ENCODE measurements at places on chromosomes 13 and 19.

DNA sequence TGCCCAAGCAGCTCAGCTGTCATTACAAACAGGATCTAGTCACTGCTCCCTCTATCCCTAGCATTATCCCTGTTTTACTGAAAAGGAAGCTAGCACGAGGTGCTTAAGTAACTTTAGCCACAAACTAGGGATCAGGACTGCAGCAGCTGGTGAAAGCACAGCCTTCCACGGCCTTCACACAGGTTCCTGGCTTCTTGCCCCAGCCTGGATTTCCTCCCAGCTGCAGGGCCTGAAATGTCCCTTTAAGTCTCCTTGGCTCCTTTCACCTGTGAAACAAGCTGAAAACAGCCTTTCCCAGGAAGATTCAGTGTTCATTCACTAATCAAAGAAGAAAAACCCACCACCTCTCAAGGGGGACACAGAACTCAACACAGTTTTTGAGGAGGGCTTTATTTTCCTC, 754.5 kb downstream of the DIAPH3 start:
- no peak for DNase-seq

DNA sequence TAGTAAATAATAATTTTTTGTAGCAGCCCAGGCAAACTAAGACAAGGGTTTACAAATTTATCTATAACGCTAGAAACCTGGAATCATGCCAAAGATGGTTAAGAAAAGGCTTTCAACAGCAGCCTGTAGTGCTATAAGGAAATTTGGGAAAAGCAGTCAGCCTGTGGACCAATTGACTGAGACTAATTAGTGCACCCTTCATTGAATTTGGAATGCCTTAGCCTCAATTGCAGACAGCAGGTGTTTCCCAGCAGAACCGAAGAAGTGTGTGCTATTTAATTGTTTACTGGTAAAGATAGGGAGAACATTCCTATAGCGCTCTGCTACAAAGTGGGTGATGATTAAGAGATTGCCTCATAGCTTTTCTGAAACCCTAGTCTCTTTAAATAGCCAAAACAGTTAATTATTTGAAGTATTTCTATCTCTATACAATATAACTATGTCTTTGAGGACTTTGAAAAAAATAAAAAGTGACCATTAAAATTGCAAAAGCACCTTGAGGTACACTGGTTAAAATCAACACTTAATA, 1884.3 kb upstream of the PCDH20 start:
- DNase-seq, result no peak

- DNase-seq, result no peak
Measured at GRCh38 chr19:16285769-16286498, 38.7 kb upstream of the KLF2 start.

DNA sequence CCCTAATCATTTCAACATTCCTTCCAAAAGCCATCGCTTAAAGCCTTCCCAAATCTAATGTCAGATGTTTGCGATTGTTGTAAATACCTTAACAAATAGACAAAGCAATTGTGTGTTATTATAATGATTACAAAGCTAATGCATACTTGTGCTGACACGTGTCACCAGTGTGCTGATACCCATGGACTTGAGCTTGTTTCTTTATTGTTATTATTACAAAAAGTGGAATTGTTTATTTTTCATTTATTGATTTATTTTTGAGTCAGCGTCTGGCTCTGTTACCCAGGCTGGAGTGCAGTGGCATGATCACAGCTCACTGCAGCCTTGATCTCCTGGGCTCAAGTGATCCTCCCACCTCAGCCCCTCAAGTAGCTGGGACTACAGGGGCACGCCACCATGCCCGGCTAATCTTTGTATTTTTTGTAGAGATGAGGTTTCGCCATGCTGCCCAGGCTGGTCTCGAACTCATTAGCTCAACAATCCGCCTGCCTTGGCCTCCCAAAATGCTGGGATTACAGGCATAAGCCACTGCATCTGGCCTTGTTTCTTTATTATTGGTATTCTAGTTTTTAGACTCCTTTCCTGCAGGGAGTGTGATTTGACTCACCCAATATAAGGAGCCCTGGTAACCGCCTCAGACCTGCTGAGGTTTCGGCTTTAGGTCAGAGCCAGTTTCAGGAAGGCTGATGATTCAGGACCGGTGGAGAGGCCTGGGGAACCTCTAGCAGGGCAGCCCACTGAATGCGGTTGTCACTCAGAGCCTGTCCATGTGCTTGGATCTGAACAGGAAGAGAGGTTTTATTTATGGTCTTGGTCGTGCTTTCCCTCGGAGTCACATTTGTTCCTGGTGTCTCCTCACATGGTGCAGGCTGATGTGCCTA, 2.1 kb upstream of the FBXO17 start:
- DNase-seq, result peak; percentile 69

All from stimulated activated CD4-positive, alpha-beta T cell treated with anti-CD3 and anti-CD28 coated beads, Interleukin-2, amount 100 ng/mL, for 24 hours (primary cell).